Kidney (tissue), 22 donors: ENCODE measurements at places on chromosomes 16 and 17. TPM values are rescaled to one million over a fixed set of nuclear protein-coding genes. Genes with fewer than 3 reads are reported as not detected.

GRCh38 chr17:45277992-45278391 lies 16.1 kb upstream of the SPATA32 start:
- no peak for DNase-seq

DNA sequence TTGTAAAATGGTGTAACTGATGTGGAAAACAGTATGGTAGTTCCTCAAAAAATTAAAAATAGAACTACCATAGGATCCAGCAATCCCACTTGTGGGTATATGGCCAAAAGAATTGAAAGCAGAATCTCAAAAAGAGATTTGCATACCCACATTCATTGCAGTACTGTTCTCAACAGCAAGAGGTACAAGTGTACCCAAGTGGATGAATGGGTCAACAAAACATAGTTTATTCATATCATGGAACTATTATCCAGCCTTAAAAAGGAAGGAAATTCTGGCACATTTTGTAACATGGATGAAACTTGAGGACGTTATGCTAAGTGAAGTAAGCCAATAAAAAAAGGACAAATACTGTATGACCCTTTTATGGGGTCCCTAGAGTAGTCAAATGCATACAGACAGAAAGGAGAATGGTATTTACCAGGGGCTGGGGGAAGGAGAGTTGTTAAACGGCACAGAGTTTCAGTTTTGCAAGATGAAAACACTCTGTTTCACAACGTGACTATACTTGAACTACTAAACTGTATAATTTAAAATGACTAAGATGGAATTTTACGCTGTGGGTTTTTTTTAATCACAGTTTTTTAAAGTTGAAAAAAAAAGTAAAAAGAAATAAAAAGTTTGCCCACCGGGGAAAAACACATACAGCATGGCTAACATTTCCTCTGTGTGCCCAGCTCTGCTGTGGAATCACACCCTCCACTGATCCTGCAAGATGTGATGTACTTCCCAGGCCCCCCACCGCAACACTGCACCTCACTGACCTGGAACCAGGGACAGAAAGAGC lies 6.1 kb downstream of the TVP23A start:
- no peak for DNase-seq

DNA sequence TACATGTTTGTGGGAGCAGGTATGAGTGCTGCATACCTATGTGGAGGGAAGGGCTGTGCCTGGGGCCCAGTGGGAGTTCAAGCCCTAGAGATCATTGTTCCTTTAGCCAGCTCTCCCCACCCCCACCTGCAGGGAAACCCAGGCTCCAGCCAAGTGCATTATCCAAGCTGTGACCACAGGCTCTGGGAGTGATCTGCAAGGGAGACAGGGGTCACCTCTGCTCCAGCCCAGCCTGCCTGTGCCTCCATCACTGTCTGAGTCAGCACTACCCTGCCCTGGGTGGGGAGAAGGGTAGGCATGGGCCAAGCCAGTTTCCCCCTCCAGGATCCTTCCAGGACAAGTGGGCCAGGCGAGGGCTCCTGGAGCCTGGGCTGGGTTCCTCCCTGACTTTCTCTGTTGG lies 32.1 kb upstream of the SBK1 start:
- DNase-seq = no peak

GRCh38 chr17:70047619-70048419 lies 27.2 kb upstream of the KCNJ16 start:
- DNase-seq = no peak

DNA sequence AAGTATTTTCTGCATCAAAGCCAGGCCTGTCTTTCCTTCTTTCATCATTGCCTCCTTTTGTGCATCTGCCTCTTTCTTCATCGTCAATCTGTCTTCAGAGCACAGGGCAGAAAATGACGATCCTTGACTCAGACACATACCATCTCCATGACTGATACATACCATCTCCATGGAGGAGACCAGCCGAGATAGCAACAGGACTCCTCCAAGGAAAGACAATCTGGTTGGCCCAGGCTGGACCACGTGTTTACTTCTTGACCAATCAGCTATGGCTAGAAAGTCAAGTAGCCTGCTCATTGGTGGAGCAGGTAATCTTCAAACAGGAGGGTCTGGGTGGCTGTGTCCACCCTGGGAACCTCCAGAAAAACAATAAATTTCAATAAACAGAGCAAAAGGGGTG lies 164.6 kb downstream of the CPPED1 start:
- DNase-seq = no peak

DNA sequence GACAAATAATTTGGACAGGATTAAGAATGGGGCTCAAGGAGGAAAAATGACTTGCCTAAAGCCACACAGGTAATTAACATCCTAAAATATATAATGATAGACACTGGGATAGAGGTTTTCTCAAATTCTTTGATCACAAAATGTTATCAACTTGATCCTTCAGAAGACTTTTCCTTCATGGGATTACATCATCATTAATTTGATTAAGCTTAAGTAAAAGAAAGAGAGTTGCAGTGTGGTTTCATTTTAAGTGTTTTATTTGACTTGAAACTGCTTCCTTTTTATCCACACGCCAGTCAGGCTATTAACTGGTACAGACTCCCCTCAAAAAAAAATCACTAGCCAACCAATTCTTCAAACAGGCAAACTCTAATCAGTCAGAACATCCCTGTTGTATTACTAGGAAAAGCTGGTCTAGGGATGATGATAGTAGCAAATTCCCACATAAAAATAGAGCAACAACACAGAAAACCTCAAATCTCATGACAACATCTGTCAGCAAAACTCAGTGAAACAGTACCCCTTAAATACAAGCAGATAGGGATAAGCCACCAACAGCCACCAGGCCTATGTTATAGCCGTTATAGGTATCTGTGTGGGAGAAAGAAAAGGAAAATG lies 32.5 kb downstream of the AKAP10 start:
- no peak for DNase-seq

- DNase-seq = no peak
Measured at GRCh38 chr17:19347323-19348080, 15.0 kb downstream of the B9D1 start.

The GLIS2 gene
- total RNA-seq = 68.7 TPM

DNA sequence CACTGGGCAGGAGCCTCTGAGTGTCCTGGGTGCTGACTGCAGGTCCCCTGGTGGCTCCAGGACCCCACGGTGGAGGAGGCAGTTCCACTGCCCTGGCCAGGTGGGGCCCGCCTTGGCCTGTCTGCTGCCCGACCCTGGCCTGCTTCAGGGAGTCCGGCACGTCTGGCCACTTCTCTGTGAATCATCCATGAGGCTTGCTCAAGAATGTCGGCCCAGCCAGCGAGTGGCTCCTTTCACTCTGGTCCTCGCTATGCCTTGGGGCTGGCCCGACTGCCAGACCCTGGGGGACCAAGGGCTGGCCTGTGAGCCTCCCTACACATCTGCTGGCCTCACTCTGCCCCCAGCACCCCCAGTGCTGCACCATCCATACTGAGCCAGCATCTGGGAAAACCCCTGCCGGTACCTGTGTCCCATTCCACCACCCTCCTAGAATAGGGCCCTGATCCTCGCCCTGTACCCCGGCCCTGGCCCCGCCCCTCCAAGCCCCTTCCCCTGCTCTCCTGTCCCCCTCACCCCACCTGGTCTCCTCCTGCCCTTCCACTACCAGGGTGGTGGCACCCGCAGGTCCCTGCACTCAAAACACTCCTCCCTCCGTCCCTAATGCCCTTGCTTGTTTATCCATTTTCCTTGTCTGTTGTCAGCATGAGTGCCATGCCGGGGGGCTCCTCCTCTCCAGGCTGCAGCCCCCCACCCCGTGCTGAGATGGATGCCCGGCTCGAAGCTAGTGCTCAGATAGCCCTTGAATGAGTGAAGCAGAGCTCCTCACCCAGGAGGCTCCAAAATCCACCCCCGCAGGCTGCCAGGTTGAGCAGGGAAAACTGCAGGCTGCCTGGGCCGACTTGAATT lies 35.5 kb downstream of the ADCY7 start:
- peak; percentile 72 for DNase-seq

DNA sequence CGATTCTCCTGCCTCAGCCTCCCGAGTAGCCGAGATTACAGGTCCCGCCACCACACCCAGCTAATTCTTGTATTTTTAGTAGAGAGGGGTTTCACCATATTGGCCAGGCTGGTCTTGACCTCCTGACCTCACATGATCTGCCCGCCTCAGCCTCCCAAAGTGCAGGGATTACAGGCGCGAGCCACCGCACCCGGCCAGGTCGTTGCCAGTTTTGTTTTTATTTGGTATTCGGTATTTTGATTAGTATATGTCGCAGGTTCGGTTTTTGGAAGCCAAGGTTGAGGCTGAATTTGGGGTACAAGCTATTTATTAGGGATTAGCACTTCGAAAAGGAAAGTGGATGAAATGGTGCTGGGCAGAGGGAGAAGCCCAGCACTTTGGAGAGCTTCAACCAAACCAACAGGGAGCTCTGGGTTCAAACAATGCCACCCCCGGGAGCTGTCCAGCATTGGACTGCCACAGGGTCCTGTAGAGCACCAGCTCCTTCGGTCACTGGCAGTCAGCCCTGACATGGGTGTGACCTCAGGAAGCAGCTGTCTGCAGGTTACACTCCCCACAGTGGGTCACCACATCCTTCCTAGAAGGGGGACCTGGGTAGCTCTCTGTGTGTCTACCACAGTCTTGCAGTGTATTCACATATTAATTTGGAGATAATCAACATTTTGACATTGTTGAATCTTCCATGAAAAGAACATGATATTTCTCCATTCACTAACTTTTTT lies 1.5 kb upstream of the CLEC10A start:
- no peak for DNase-seq

GRCh38 chr17:28705074-28705659 lies 6.5 kb downstream of the PROCA1 start:
- DNase-seq = no peak

- DNase-seq = no peak
Measured at GRCh38 chr16:84988328-84989080, 22.8 kb downstream of the ZDHHC7 start.

The PDILT gene
- not detected for total RNA-seq

GRCh38 chr16:60107437-60107836 lies 1373.3 kb upstream of the GOT2 start:
- DNase-seq = no peak

- DNase-seq = no peak
Measured at GRCh38 chr17:81066771-81067315, 31.9 kb downstream of the BAIAP2 start.

The TBC1D3D gene
- 0.28 TPM for total RNA-seq

- no peak for DNase-seq
Measured at GRCh38 chr16:53745753-53746266, 41.9 kb downstream of the FTO start.

The OMG gene
- not detected for total RNA-seq

The PRAC1 gene
- not detected for total RNA-seq

The EVI2B gene
- total RNA-seq = 16.5 TPM

DNA sequence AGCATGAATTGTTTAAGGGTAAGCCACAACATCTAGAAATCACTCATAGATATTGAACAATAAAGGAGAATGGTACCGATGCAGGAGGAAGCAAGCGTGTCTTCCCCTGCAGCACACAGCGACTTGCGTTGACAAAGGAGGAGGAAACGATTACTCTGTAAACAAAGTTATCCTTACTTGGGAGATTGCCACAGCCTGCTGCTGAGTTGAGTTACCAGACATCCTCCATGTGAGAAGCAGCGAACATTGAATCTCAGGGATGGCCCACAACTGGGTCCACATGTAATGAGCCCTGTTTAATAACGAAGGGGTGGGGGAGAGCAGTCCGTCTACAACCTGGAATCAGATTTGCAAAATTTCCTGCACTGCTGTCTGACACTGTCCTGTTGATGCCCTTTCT lies 27.7 kb downstream of the CLUH start:
- DNase-seq = no peak

The TSNAXIP1 gene
- 3.9 TPM for total RNA-seq

GRCh38 chr17:45241328-45242028 lies 19.8 kb downstream of the FMNL1 start:
- DNase-seq = peak; percentile 82

GRCh38 chr17:3034578-3034920 lies 28.9 kb downstream of the OR1D5 start:
- DNase-seq = no peak

DNA sequence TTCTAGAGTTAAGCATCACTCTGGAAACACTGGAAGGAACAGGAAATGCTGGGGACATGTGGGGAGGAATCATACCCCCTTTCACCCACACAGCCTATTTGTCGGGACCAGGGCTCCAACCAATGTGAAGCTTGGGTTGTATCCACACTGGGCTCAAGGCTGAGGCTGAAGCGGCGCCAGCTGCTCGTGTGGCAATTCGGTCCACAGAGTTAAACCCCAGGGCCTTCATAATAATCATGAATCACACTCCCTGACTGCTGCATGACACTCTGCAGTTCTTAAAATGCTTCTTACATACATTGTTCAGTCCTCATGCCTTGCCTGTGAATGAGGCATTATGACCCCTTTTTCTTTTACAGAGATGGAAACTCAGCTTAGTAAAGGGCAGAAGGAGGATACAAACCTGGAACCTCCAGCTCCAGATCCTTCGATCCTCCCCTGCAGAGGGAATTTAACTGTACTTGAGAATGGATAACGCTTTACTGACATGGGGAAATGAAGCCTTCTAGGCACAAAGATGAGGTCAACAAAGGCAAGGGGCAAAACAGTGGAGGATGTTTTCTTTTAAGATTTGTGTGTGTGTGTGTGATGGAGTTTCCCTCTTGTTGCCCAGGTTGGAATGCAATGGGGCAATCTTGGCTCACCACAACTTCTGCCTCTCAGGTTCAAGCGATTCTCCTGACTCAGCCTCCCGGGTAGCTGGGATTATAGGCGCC lies 72.7 kb downstream of the SOX9 start:
- DNase-seq = no peak

The ZNF785 gene
- total RNA-seq = 18.5 TPM

The WFDC1 gene
- 11.1 TPM for total RNA-seq

DNA sequence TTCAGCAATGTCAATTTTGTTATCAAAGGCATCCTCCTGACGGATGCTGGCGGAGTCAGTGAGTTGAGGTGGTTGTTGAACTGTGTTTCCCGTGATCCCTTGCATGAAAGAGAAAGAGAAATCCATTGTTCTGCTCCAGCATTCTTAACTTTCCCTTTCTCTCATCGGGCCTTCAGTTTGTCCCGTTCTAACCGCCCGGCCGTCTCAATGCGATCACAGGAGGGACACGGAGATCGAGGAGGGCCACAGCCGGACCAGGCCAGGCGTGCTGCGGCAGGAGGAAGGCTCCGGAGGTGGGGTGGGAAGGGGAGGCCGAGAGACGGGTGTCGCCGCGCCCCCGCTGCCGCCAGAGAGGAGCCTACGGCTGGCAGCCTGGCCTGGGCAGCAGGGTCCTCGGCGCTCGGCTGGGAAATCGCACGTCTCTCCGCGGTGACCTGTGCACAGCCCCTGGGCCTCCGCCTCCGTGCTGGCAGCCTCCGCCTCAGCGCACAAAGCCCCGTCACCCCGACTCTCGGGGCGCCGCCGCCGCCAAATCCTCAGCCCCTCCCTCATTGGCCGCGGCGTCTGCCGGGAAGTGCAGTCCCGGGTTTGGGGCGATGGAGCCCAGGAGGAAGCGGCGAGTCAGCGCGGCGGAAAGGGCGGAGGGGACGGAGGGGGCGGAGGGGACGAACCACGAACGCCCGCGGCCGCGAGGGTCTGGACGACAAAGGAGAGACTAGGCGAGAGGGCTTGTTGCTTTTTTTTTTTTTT lies 38.1 kb downstream of the SOST start:
- DNase-seq = peak; percentile 80
